Pulmonary artery endothelial cell (primary cell): ENCODE measurements at places on chromosomes 5 and 9. TPM values are rescaled to one million over a fixed set of nuclear protein-coding genes. Genes with fewer than 3 reads are reported as not detected.
A peak's percentile ranks its signal among the peaks of the same experiment; 100 is the strongest.

ZNF454 gene
- 0.40 and 0.92 TPM in 2 replicates for total RNA-seq

SARDH gene
- 0.20 and 0.35 TPM in 2 replicates for total RNA-seq

C9orf50 gene
- total RNA-seq, result not detected in 2 replicates

ZDHHC11B gene
- not detected in 2 replicates for total RNA-seq

PCDHGA6 gene
- 1.3 and 1.4 TPM in 2 replicates for total RNA-seq

DBH gene
- total RNA-seq, result not detected in 2 replicates

HTR1A gene
- not detected in 2 replicates for total RNA-seq

CLIC3 gene
- total RNA-seq, result 0.33 and 0.46 TPM in 2 replicates

PCDHGA9 gene
- total RNA-seq, result 1.2 and 1.8 TPM in 2 replicates

PCDHA6 gene
- 0.40 and 0.88 TPM in 2 replicates for total RNA-seq

LRRC14B gene
- total RNA-seq, result not detected in 2 replicates

DNA sequence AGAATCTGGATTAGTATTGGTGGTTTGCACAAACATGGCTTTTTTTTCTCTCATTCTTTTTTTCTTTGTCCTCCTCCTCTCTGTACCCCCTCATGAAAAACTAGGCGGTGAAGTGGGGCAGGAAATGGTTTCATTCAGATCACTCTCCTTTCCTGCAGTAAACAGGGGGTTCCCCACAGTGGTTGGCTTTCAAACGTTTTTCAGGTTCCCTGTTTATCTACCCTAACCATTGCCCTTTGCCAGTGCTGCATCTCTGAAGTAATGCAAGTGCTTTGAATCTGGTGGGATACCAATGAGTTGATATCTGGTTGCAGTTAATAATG is 29.8 kb downstream of the NR4A3 start:
- no peak for DNase-seq

- no peak for DNase-seq
Measured at GRCh38 chr9:129649726-129650679, 8.1 kb upstream of the ASB6 start.

GRCh38 chr5:180813420-180813819 is 10.8 kb upstream of the MGAT1 start:
- no peak for DNase-seq

DNA sequence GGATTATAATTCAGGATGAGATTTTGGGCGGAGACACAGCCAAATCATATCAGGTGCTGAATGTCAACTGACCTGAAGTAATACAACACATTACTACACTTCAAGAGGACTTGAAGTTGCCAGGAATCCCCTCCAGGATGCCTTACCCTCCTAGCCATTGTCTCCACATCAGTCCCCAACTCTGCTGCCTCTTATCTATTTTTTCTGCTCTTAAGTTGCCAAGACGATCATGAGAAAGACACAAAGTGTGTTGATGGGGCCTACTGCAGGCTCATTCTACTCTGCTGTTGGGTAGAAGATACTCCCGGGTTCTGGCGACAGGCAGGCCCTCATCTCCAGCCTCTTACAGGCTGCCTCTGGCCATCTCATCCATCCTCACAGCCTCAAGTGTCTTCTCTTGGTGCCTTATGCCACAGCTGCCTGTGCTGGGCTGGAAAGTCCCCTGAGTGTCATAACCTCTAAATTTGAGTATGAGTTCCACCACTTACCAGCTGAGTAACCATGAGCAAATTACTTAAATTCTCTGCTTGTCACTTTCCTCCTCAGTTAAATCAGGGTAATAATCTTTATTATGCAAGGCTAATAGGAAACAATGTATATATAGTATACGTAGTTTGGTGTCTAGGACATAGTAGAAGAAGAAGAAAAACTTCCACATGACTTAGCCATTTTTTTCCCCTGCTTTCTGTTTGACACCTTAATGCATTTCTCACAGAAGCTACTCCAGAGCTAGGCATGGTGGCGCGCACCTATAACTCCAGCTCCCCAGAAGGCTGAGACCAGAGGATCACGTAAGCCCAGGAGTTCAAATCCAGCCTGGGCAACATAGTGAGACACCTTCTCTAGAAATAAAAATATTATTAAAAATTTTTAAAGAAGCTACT is 73.0 kb upstream of the SNX2 start:
- no peak for DNase-seq

GRCh38 chr9:94112716-94113465 is 28.6 kb downstream of the PTPDC1 start:
- DNase-seq, result no peak

DNA sequence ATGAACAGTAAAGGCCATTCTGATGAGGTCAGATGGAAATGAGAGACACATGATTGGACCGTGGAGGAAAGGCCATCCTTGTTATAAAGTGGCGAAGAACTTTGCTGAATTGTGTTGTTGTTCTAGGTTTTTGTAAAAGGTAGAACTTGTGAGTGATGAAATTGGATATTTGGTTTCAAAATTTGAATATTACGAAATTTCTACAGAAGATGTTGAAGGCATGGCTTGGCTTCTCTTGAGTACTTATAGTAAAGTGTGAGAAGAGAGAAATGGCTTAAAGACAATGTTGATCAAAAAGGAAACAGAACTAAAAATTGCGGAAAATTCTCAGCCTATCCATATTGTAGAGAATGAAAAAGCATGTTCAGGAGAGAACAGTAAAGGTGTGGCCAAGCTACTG is 166.6 kb upstream of the S1PR3 start:
- DNase-seq, result no peak

DNA sequence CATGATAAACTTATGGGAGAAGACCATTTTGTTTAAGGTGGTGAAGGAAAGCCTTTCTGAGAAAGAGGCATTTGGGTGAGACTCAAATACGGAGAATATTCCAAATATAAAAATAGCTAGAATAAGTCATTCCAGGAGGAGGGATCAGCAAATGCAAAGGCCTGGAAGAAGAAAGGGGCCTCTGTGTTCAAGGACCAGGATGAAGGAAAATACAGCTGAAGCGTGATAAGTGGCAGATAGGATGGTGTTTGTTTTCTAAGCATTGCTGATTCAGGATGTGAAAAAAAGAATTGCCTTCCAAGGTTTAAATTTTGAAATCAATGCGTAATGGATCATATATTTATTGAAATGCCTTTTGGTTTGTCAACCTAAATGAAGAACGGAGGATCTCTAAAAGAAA is 59.4 kb upstream of the CAST start:
- no peak for DNase-seq

GRCh38 chr5:119578937-119579336 is 50.4 kb upstream of the FAM170A start:
- DNase-seq, result no peak

DNA sequence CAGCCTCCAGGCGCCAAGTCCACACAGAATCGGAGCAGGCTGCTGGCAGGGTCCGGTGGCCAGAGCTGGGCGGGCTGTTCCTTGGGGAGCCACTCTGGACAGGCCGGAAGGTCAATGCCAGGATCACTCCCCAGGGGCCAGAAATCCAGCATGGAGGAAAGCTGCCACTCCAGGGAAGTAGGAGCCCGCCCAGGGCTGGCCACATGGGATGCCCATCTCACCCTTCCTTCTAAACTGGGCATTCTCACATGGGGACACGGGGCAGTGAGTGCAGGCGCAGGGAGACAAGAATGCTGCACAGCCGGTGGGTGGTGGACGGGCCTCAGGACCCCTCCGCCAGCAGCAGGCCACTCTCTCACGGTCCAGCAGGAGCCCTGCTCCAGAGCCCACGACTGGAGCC is 58.2 kb downstream of the ADAMTS2 start:
- DNase-seq, result no peak

DNA sequence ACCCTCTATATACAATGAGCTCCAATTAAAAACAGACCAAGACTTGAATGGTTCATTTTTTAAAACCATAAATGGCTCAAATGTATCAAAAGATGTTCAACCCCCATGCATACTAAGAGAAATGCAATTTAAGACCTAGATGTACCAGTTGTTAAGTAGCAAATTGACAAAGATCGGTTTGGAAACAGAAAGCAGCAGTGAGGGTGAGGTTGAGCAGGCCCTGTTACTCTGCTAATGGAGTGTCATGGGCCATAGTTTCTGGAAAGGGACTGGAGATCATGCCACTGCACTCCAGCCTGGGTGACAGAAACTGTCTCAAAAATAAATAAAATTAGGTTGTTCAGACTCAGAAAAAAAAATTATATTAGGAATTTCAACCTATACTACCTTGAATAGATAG is 55.0 kb downstream of the FNBP1 start:
- no peak for DNase-seq

- no peak for DNase-seq
Measured at GRCh38 chr5:135271533-135272310, 127.3 kb downstream of the MACROH2A1 start.

GRCh38 chr5:127564002-127564769 is 46.7 kb downstream of the PRRC1 start:
- peak; percentile 40 for DNase-seq

DNA sequence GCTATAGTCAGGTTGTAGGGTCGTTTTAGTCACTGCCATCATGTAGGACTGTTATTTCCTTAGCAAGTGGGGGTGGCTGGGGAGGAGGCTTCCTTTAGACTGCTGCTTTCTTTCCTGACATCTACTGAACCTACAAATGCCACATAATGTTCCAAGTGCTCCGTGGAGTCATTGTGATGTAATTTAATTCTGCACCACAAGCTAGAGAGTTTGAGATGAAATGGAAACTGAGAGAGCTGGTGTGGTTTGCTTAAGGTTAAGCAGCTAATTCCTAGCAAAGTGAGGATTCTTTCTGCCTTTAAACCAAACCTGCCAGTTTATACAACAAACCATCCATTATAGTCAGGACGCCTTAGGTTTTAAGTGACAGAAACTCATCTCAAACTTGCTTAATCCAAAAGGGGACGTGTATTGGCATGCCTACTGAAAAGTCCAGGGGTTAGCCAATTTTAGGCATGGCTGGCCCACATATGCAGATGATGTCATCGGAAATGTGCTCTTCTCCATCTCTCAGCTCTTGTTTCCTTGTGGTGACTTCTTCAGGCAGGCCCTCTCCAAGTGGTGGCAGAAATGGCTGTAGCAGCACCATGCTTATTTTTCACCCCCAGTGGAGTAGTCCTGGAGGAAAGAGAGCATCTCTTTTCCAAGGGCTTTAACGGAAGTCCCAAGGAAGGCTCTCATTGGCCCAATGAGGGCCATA is 30.5 kb downstream of the ZNF618 start:
- no peak for DNase-seq

DNA sequence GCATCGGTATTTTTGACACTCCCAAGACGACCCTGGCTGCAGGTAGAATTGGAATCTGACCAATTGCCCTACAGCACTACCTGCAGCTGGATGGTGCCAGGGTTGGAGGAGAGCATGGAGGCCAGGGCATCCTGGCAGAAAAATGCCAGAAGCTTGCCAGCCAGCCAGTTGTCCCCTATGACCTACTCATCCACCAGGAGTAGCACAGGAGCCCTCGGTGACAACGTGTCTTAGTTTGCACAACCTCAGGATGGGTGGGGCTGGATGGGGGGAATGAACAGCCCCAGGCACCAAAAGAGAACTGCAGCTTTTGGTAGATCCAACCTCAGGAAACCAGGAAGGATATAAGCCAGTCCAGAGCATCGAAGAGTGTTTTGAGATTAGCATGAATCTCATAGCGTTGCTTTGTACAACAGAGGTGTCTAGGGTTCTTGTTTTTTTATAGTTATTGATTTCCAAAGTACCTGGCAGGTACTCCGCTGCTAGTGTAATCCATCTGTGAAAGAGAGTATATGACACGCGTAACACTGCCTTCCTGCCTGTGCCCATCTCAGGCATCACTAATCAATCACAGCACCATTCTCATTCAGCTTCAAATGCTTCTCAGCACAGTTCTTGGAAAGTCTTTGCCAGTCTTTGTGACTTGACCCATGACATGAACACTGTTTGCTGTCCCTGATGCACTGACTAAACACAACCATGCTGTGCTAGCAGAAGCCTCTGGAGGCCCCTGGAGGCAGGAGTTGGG is 36.7 kb upstream of the ASS1 start:
- no peak for DNase-seq

- no peak for DNase-seq
Measured at GRCh38 chr9:1156794-1157550, 106.8 kb downstream of the DMRT2 start.

DNA sequence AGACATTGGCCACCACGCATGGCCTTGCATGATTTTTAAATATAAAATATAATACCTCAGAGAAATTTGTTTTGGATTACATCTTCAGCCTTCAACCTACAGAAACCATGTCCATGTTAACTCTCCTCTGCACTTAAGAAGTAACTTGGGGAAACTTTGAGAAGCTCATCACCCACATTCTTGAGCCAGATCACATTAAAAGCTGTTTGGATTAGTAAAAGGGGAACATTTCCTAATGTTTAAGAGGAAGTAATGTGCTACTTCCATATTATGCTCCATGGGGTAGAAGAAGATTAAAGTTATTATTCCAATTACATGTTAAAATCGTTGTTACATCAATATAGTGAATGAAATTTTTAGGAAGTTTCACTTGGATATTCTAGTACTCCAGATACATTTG is 10.4 kb upstream of the CEP120 start:
- no peak for DNase-seq

GRCh38 chr9:123162791-123163345 is 105.5 kb downstream of the STRBP start:
- DNase-seq, result peak; percentile 32

DNA sequence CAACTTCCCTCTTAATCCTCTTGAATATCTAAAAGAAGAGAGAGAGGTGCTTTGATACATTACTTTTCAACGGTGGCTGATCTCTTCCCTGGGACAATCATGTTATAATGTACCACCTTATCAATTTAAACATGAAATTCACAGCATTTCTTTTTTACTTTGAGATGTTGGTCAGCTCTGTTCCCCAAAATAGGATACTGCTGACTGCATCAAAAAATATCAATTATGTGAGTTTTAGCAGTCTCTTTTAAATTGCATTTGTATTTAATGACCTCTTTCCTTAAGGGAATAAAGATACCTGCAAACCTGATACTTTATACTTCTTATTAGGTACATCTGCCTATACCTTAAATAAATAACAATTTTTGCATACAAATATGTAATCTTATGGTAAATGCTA is 58.4 kb upstream of the MARCHF11 start:
- DNase-seq, result no peak

GRCh38 chr9:124886461-124886860 is 24.5 kb downstream of the ARPC5L start:
- no peak for DNase-seq

DNA sequence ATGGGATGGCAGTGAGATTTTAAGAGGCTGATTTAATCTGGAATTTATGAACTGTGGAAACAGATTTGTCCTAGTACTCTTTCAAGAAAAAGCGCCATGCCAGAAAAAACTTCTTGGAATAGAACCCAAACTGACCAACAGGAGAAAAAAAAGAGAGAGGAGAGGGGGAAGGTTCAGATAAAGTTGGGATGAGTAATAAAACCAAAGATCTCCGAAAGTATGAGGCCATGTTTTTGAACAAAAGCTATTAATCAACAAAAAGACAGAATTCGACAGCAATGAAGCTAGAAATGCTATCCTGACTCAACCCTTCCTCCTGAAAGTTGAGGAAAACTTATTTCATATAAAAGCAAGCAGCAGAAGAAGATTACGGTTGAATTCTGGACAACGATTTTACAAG is 135.5 kb downstream of the CEMIP2 start:
- no peak for DNase-seq

GRCh38 chr5:176350416-176350815 is 11.1 kb downstream of the KIAA1191 start:
- DNase-seq, result no peak

- DNase-seq, result no peak
Measured at GRCh38 chr5:15133456-15133965, 261.9 kb upstream of the ANKH start.
